Activated naive CD4-positive, alpha-beta T cell treated with Interleukin-2 at 50 U/mL for 16 hours (primary cell): ENCODE measurements at places on chromosomes 11 and 22.
A peak's percentile ranks its signal among the peaks of the same experiment; 100 is the strongest.

DNA sequence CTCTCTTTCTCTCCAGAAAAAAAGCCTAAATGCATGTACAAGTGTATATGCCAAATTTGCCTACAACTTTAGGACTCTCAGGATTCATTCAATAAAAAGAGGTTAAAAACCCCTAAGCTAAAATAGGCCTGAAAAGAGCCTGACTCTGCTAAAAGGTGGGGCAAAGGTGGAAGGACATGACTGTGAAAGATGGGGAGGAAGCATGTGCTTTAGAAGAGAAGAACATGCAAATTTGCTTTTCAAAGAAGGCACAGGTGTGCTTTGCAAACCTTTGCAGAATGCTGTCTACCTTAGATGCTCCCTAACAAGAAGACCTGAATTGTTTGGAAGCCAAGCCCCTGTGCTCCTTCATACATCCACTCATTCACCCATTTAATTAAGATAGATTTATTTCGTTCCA, 87.4 kb downstream of the GRIA4 start:
- no peak for DNase-seq

DNA sequence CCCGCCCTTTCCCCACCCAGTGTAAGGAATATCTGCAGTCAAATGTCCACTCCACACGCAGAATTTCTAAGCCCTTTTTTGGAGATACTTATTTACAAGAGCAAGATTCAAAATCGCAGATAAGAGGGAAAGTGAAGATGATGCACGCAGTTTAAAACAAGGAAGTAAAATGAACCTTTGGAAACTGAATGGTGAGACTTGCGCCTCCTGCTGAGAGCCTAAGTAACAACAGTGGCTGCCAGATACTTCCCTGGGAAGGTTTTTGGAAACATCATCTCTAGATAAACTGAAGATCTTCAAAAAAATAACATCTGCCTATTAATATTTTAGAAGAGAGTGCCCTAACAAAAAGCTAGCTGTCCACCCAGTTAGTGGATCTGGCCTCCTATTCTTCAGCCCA, 963.1 kb upstream of the FAT3 start:
- DNase-seq, result no peak

- no peak for DNase-seq
Observed at GRCh38 chr11:78147807-78148206, 8.4 kb upstream of the ALG8 start.

DNA sequence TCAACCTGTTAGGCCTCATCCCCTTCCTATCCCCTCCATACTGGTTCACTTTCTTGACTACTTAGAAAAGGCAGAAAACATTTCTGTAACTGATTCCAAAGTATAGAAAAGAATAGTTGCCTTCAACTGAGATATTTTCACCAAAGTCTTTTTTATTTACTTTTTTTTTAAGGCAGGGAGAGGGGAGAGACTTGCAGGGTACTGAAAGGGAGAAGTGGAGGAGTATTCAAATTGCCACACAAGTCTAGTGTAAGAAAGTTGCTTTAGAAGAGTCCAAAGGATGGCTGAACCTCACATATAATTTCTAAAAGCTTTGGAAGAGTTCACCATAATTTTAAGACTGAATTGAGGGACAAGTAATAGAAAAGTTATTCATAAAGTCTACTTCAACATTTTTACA, 6.3 kb downstream of the PHF21A start:
- no peak for DNase-seq

- peak; percentile 45 for DNase-seq
Observed at GRCh38 chr22:17057959-17058814, 26.6 kb upstream of the IL17RA start.

- no peak for DNase-seq
Observed at GRCh38 chr11:8384199-8384821, 120.6 kb upstream of the LMO1 start.

- no peak for DNase-seq
Observed at GRCh38 chr11:33690290-33691065, 10.1 kb downstream of the C11orf91 start.

DNA sequence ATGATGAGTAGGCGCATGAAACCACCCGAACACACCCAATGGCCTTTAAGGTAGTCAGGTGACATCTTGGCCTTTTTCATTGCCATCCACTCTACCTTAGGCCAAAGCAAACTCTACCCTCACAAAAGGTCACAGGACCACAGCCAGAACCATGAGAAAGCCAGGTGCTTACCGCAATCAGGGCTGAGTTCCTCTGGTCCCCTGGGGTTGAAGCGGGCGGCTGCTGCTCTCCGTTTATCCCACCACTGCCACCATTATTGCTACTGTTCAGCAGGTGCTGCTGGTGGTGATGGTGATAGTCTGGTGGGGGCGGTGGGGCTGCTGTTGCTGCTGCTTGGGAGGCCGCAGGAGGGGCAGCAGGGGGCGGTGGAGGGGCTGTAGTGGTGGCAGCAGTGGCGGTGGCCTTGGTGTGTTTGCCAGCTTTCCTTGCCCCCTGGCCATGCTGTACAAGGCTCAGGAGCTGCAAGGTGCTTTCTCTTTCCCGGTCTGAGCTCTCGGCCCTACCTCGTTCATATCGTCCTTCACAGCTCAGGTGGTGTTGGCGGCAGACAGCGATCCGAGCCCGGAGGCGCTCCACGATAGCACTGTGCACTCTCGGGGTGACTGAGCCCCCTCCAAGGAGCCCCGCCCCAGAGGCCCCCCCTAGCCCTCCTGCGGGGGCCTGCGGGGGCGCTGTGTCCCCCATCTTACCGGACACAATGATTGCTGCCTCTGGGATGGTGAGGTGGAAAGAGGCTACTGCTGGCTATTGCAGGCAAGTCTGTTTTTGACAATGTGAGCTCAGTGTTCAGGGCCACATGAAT, 1.6 kb downstream of the MAML2 start:
- DNase-seq, result peak; percentile 66

DNA sequence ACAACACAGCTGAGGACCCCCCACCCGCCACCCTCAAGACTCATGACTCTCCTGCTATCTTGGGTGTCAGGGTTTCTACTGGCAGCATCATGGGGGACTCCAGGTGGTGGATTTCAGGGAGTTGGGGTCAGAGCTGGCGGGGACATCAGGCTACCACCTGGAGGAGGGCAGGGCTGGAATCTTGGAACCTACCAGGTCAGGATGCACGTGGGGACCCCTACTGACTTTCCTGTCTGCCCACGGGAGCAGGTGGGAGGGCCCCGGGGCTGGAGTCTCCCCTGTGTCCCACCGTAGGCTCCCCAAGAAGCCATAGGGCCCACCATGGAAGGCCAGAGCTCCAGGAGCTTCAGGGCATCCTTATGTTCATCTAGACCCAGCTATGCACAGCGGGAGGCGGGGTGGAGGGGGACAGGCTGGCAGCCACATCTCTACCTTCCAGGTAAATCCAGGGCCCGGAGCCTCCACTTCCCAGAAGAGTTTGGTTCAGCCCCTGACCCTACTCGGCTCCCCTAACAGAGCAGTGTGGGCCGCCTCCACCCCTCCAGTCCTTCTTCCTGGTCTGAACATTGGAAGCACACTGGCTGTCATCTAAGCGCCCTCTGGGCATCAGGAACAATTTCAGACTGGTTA, 10.0 kb downstream of the SLC37A2 start:
- DNase-seq, result no peak

GRCh38 chr11:79488286-79488685, 47.5 kb upstream of the TENM4 start:
- DNase-seq, result no peak

GRCh38 chr11:12518606-12519385, 141.4 kb downstream of the PARVA start:
- DNase-seq, result no peak

DNA sequence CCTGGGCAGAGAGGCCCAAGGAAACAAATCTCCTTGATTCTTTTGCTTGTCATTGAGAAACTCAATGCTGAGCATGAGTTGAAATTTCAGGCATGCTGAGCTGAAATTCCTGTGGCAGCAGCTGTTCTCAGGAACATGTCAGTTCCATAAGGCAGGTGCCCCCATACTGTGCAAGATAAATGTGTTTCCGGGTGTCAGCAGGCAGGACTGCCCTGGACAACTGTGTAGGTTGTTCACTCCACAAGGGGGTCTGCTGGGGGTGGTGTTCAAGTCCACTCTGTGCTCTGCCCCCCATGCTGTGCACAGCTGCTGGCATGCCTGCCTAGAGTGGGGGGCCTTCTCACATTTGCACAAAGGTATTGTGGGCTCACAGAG, 133.7 kb downstream of the CTTN start:
- DNase-seq, result no peak

- DNase-seq, result no peak
Observed at GRCh38 chr11:80024119-80024518, 583.3 kb upstream of the TENM4 start.

DNA sequence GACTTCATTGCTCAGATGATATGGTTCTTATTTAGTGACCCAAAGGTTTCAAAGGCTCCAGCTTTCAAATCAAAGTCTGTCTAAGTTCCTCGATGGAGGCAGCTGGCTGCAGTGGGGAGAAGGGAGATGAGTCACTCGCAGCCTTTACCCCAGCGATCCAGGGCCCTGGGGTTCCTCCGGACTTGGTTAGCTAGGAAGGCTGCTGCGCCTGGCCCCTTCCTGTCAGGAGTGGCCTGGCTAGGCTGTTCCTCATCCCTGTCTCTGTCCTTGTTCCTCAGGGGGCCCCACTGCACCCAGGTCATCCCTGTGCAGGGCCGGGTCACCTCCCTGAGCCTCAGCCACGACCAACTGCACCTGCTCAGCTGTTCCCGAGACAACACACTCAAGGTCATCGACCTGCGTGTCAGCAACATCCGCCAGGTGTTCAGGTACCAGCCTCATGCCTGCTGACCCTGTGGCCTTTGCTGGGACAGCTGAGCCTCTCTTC, 13.9 kb downstream of the ATG16L2 start:
- DNase-seq, result no peak

DNA sequence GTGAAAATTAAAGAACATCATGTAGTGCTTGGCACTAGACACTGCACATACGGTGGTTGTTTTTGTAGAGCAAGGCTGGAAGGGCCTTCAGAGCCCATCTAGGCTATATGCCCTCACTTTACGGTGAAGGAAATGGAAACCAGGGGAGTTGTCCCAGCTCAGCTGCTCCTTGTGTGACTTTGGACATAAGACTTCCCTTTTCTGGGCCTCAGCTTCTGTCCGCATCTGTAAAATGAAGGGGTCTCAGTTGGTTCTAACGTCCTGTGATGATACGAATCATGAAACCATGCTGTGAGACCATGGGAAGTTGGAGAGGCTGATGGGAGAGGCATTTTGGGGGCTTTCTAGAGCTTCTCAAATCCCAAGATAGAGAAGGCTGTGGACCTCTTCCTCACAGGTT, 4.7 kb downstream of the KCNE3 start:
- no peak for DNase-seq

GRCh38 chr11:122076512-122077120, 39.4 kb downstream of the BLID start:
- DNase-seq, result no peak

GRCh38 chr11:84795698-84796097, 831.4 kb downstream of the DLG2 start:
- DNase-seq, result no peak

- no peak for DNase-seq
Observed at GRCh38 chr11:132358573-132358953, 988.1 kb downstream of the NTM start.

- DNase-seq, result no peak
Observed at GRCh38 chr11:46588915-46589314, 4.9 kb downstream of the AMBRA1 start.

- no peak for DNase-seq
Observed at GRCh38 chr11:57899378-57899777, 124.3 kb upstream of the OR9Q1 start.

DNA sequence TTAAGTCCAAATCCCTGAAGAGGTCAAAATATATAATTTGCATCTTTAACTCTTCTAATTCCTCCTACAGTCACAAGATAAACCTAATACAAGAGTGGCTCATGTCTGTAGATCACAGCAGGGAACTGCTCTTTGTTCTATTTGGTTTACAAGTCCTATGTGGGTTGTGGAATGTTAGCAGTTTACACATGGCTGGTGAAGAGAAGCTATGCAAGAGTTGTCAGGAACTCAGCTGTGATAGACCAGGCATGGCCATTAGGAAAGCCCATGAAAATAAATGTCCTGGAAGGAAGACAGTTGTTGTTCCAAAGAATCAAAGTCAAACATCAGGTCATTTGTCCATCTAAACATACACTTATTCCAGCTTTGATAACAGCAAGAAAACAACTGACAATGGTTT, 312.4 kb upstream of the PITPNB start:
- DNase-seq, result no peak

DNA sequence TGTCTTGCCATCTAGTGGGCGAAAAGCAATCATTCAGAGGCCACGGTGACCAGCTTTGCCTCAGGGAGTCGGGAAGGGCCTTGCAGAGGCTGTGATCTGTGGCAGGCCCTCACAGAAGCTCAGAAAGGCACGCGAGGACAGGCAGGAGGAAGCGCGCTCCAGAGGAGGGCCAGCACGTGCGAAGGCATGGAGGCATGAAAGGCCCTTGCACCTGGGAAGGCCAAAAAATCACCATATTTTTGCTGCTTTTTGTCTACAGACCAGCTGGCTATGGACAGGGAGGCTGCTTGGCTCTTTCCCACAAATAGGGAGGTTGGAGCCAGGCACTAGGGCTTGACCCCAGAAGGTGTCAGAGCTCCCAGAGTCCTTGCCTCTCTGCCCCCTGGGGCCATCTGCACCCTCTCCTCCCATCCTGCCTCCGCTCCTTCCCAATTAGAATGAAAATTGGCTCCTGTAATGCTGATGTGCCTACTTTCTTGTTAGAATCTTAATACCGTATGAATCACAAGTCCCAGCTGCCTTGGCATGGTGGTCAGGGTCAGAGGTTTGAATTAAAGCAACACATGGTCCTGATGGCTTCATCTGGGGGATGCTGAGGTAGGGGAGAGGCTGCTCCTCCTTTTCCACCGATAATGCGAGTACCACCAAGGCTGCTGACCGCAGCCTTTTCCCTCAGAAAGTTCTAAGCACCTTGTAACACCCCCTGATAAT, 69.1 kb downstream of the FEZ1 start:
- DNase-seq, result no peak

DNA sequence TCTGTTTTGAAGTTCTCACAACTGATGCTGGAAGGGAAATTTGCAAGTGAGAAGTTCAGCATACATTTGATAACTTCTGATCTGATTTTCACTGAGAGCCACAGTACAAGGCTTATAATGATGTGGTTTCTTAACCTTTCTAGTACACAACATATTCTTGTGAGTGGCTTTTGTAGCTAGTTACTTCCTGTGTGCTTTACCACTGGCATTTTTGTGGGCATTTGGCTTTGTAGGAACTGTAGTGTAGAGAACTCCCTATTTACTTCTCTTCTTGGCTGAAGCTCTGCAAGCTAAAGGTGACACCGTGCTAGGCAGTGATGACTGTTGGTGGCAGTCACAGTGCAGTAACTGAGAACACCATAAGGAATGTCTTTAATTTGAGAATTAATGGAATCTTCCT, 14.9 kb downstream of the USP47 start:
- DNase-seq, result no peak

- peak; percentile 83 for DNase-seq
Observed at GRCh38 chr11:10792385-10793068, 16.2 kb downstream of the EIF4G2 start.

GRCh38 chr22:46871826-46872225, 109.4 kb downstream of the TBC1D22A start:
- DNase-seq, result no peak
